ENCODE measurements at places on chromosomes 2 and 18.

DNA sequence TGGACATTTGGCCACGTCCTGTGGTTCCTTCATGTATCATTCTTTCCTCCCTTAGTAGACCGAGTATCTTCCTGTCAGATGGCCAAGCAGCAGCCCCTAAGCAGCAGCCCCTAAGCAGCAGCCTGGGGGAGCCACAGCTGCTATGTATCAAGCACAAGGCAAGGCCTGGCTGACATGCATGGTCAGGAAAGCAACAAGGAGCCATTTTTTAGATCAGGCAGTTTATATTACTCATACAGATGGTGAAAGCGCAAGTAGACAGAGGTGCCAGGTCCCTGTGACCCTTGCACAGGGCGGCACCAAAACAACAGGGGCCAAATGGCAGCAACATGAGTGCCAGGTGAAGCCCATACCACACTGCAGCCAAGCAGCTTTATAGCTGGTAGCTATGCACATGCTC, 22.1 kb downstream of the CHCHD5 start:
- no peak for DNase-seq

GRCh38 chr18:9617006-9617542, 2.7 kb upstream of the PPP4R1 start:
- DNase-seq: no peak

- DNase-seq: no peak
Measured at GRCh38 chr2:136029149-136029548, 43.7 kb upstream of the DARS1 start.

GRCh38 chr2:134083548-134083947, 170.3 kb upstream of the MGAT5 start:
- no peak for DNase-seq

GRCh38 chr18:63236921-63237846, 82.4 kb downstream of the BCL2 start:
- DNase-seq: peak; percentile 19

All from GM23338 (cell line).